ENCODE measurements at places on chromosomes 12 and 14.

DNA sequence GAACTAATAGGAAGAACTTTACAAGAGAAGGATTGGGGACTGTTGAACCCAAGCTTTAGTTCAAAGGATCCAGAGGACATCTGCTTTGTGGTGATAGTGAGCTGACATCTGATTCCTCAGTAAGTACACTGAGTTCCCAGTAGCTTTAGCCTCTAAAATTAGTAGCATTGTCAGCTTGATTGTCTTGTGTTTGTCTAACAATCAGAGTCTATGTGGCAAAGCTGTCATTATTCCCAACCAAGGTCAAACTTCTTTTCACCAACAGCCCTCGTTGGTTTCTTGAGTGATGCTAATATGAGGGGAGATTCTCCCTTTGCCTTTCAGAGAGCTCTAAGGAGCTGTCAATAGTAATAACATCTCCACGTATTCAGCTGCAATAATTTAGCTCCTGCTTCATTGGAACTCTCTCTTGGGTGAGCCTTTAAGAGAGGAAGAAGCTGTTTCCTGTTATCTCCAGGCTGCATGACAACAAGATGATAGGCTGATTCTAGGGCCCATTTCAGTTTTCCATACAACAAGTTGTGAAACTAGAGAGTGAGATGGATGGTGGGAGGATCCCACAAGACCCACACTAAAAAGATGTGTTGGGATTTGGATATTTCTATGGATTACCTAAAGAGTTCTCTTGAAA, 46.7 kb downstream of the TGFB3 start:
- DNase-seq = no peak

DNA sequence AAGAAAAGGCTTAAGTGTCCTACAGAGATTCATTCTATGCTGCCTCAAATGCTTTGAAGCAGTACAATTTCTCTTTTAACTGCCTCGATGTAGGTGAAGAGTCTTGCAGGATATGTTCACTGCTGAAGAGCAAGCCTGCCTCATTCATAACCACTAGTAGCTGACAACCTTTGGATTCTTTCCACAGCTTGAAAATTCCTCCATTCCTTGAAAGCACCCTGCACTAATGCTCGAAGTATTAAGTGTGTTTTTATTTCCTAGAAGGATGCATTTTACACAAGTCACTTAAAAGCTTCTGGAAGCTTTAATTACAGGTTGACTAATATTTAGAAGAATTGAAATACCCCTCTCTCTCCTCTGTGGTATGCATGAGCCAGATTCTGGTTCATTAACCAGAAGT, 429.4 kb downstream of the DIO2 start:
- no peak for DNase-seq

DNA sequence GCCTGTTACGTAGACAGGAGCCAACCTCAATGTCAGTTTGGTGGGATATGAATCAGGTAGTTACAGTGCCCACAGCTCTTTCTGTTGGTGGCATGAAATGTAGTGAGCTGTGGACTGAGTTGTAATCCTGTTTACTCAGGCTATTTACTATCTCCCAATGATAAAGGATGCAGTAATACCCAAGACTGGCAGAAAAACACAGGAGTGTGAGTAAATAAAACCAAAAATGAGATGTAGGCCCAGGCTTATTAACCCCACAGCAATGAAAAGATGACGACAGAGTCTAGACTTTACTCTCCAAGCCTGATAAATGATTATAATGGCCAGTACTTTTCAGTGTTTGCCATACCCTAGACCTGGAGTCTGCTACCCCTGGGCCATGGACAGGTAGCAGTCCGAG, 22.8 kb upstream of the LRIG3 start:
- no peak for DNase-seq

GRCh38 chr12:110640275-110641025, 26.5 kb downstream of the TCTN1 start:
- DNase-seq = no peak

GRCh38 chr14:97306133-97306759, 509.1 kb downstream of the VRK1 start:
- DNase-seq = no peak

DNA sequence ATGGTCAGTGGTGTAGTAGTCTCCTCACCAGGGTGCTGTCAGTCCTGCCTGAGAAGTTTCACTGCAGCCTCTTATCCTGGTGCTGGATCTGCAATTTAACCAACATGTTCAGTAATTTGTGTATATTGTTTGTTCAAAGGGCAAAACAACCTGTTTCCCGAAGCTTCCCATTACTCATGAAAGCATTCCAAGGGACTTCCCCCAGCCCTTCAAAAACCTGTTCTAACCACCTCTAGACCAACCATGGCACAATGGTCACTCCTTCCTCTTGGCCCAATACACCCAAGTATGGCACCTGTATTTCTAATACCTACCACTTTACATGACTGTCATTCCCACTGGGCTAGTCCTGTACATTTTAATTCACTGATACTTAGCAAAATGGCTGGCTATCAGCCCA, 12.1 kb downstream of the CKAP4 start:
- DNase-seq = no peak

DNA sequence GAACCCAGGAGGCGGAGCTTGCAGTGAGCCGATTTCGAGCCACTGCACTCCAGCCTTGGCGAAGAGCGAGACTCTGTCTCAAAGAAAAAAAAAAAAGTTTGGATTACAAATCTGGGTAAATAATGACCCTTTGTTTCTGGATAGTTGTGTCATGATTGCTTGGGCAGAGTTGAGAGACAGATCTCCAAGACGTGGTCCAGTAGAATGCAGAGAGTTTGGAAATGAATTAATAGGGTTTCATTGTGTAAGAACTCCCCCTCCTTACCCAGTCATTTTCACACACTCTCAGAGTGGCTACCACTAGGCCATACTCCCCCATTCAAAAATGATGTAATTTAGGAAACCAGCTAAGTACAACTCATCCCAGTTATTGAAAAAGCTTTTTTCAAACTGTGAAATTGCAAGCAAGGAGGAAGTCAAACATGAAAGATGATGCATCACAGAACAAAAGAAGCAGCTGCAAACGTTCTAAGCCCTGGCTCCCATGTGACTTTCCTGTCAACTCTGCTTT, 1331.9 kb downstream of the AACS start:
- no peak for DNase-seq

- no peak for DNase-seq
These were observed 118.2 kb upstream of the TMCC3 start for GRCh38 chr12:94768398-94769046.

DNA sequence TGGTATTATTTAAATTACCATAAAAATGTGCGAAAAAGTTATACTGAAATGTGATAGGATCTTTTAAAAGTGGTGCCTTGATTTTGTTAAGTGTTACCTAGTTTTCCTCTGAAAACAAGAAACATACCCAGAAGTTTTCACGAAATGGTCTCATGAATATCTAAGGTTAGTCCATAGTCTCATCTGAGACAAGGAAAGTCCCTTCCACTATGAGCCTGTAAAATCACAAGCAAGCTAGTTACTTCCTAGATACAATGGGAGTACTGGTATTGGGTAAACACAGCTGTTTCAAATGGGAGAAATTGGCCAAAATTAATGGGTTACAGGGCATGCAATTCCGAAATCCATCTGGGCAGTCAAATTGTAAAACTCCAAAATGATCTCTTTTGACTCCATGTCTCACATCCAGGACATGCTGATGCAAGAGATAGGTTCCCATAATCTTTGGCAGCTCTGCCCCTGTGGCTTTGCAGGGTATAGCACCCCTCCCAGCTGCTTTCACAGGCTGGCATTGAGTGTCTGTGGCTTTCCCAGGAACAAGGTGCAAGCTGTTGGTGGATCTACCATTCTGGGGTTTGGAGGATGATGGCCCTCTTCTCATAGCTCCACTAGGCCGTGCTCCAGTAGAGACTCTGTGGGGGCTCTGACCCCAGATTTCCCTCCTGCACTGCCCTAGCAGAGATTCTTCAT, 271.4 kb downstream of the NAV3 start:
- no peak for DNase-seq

GRCh38 chr12:131962069-131962468, 12.3 kb downstream of the EP400 start:
- DNase-seq = no peak

- DNase-seq = no peak
These were observed 8.0 kb downstream of the SCNN1A start for GRCh38 chr12:6367065-6367968.

DNA sequence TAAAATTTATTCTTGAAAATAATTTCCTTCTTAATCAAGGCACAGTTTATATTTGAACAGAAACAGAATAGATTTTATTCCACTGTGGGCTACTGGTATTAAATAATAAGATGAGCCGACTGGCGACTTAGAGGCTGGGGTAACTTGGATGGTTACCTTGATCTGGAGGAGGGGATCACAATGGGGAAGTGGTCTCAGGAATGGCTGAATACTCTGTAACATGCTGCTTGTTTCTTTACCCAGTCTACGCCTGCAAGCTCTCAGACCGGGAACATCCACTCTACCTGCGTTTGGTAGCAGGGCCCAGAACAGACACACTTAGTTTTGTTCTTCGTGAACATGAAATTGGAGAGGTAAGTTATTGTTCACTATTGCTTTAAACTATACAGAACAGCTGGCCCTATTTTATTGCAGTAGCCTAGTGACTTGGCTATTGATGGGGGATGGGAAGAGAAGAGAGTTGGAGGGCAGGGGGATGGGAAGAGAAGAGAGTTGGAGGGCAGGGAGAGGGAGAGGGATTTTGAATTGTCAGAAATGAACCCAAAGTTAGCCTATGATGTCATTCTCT, 67.9 kb downstream of the GNS start:
- DNase-seq = no peak

GRCh38 chr14:21308479-21309237, 28.8 kb downstream of the RPGRIP1 start:
- DNase-seq = peak; percentile 26

- DNase-seq = no peak
These were observed 33.9 kb downstream of the NUMB start for GRCh38 chr14:73424453-73424852.

DNA sequence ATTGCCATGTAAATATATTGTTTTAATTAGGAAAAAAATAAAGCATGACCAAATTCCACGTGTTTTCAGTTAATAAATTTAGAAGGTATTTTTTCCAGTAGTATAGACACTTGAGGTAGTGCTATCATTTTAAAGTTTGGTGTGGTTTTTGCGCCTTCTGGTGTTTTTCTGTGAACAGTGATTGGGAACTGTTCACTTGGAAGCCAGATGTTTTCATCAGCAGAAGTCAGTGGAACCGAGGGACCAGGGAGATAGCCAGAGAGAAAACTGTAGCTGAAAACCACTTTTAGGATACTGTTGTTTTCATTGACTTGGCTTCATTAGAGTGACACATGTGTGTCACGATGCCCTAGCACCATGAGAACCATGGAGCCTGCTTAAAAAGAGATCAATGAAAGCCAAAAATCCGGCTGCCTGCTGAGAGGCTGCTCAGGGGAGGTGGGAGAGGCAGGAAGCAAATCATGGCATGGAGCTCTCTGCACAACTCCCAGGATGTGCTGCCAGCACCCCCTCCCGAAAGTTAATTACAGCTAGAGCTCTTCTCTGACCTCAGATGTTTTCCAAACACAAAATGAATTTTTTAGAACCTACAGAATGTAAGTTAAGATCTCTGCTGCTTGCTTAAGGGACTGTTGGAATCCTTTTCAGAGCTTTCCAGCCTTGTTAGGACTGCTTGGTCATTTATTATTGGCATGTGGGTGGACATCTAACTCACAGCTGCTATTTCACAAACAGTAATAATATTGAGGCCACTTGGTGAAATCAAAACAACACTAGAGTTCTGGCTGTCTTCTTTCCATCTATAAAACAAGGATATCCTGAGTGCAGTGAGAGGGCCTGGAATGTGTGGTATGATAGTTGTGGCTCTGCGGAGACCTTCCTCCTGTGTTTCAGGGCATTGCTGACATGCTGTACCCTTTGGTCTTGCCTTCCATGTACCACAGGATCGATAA, 192.3 kb downstream of the ANO4 start:
- no peak for DNase-seq

GRCh38 chr12:46749322-46749721, 76.5 kb downstream of the SLC38A4 start:
- no peak for DNase-seq

DNA sequence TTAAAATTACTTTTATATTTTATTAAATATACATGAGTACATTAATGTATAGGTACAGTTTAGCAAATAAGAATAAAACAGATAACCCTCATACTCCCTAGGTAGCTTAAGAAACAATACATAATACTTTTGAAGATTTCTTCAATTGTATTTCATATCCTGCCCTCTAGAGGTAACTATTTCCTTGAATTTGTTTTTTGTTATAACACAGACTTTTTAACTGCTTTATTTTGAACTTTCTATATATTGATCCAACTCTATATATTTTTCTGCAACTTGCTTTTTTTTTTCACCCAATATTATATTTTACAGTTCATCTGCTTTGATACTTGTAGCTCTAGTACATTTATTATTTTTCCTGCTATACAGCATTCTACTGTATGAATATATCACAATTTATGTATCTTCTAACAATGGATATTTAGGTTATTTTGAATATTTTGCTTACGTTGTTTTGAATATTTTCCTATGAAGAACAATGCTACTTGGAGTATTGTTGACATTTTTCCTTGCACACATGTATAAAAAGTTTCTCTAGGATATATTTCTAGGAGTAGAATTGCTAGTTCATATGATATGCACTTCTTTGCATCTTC, 72.8 kb upstream of the ABCD2 start:
- no peak for DNase-seq

DNA sequence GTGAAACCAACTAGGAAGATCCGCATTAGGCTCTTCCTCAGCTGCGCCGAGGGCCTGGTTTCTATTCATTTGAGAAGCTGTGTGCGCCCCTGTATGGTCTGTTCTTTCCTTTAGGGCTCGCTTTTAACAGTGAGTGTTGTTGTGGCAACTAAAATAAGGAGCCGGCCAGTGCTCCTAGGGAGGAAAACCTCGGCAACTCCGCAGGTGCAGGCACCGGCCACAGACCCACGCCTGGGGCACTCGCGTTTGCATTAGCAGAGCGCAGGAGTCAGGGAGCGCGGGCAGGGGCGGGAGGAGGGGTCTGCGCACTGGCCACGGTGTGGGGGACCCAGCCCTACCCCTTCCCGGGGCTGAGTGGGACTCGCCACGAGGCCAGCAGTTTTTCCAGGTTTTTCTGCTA, 50.5 kb downstream of the STX2 start:
- no peak for DNase-seq

DNA sequence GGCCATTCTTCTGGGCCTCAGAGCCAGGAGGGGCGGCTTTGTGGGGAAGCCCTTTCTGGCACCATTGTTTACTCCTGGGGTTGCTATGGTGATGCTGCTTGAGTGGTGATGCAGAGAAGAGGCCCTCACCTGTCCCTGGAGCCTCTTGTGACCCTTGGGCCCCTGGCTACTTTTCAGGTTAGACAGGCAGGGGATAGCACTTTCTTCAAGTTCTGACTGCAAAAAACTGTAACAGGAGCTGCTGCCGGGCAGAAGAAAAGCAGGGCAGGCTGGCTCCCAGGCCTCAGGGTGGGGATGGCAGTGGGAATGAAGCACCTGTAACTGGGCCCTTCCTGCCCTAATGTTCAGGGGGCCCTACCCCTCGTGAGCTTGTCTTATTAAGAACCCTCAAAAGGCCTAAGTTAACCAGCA, at the start of gene TEX52:
Gene TEX52 (minus strand): TSS at position 19 of the 411 bp plus-strand sequence. CDS start 13 bp downstream, at position 6.
- DNase-seq = no peak

GRCh38 chr12:37565112-37565511, 751.5 kb upstream of the ALG10B start:
- no peak for DNase-seq
